ENCODE measurements at places on chromosomes 7 and 10.
A peak's percentile ranks its signal among the peaks of the same experiment; 100 is the strongest.

- no peak for DNase-seq
Measured at GRCh38 chr7:129864042-129864441, 88.7 kb downstream of the UBE2H start.

- DNase-seq, result peak; percentile 80
Measured at GRCh38 chr10:51832652-51833383, 133.4 kb upstream of the CSTF2T start.

DNA sequence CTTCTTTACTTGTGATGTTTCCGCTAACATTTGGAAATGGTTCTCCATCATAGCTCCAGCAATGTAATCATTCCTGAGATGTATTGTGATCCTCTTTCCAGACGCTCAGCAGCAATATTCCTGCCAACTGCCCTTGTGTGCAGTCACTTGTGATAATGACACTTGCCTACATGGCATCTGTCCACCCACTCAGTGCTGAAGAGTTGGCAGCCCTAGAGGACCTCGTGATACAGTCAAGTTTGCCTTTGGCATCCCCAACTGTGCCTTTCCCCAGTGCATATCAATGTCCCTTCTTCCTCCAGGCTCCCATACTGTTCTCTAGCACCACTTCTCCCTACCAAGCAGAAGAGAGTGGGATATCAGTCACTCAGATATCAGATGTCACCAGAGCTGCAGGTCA, 64.9 kb downstream of the MYOF start:
- no peak for DNase-seq

DNA sequence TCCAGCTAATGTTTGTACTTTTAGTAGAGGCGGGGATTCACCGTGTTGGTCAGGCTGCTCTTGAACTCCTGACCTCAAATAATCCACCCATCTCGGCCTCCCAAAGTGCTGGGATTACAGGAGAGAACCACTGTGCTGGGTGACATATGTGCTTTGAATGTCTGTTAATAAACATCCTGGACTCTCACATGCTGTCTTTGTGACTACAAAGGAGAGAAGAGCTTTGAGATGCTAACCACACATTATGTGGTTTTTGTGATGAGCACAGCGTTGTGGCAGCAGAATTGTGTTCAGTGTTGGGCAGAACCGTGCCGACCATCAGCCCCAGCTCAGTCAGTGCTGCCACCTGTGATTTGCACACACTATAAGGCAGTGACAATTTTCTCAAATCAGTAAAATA, 500.1 kb upstream of the KLF6 start:
- DNase-seq, result peak; percentile 28

DNA sequence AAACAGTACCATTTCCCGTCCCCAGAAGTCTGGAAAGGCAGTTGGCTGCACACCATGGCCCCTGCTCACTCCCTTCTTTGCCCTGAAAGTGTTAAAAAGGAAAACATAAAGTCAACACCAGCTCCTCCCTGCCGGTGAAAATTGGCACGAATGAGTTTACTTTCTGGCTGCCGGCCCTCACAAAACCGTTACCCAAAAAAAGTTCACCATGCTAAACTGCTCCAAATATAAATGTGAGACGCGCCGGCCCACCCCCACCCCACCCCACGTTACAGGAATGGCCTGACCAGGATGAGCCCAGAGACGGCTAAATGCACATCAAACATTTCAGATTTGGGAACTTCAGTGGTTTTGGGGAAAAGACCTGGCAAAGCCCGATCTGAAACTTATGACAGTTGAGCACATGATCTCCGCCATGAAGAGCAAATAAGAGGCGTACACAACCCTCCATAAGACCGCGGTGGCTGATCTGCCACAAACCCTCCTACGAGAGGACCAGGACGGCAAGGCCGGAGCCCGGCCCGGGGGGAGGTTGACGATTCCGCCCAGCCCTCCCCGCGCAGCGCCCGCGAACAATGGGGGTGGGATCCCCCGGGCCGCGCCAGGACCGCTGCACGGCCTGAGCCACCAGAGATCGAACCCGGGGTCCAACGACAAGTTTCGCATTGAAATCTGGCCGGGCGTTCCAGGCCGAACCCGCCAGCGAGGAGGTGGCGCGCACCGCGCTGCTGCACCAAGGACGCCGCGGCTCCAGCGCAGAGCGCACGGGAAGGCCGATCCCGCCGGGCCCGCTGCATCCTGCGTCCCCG, 952 bp downstream of the DIP2C start:
- DNase-seq, result no peak

GRCh38 chr10:80829562-80829961, 291.9 kb downstream of the SH2D4B start:
- DNase-seq, result no peak

DNA sequence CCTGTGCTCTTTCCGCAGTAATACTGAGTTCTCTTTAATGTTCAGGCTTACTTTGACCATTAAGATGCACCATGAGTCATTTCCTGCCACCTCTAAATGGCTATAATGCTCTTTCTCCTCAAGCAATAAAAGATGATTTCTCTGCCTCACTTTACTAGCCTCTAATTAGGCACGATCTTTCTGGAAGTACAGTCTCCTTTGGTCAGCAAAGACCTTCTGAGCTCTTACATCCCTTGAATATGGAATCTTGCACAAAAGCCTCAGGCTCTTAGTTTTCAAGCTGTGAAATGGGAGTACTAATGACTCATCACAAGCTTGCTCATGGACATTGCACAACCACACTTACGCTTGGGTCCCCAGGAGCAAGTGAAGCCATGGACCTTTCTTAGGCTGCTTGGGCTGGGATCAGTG, 85.9 kb downstream of the FRMD4A start:
- peak; percentile 74 for DNase-seq

DNA sequence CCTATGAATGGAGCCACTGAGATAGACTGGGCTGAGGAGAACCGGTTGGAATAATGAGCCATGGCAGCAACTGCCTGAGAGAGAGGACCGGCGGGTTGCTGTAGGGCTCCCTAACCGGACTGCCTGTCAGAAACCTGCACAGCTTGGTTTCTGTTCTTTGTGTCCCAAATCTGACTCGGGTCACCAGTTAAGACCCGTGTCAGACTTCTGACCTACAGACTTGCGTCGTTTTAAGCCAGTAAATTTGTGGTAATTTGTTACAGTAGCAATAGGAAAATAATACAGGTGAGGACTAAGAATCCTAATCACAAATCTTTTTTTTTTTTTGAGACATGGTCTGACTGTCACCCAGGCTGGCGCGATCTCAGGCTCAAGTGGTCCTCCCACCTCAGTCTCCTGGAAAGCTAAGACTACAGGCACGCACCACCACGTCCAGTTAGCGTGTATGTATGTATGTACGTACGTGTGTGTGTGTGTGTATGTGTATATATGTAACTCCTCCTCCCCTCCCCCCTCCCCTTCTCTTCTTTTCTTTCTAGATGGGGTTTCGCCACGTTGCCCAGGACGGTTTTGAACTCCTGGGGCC, 672 bp upstream of the DDX56 start:
- no peak for DNase-seq

DNA sequence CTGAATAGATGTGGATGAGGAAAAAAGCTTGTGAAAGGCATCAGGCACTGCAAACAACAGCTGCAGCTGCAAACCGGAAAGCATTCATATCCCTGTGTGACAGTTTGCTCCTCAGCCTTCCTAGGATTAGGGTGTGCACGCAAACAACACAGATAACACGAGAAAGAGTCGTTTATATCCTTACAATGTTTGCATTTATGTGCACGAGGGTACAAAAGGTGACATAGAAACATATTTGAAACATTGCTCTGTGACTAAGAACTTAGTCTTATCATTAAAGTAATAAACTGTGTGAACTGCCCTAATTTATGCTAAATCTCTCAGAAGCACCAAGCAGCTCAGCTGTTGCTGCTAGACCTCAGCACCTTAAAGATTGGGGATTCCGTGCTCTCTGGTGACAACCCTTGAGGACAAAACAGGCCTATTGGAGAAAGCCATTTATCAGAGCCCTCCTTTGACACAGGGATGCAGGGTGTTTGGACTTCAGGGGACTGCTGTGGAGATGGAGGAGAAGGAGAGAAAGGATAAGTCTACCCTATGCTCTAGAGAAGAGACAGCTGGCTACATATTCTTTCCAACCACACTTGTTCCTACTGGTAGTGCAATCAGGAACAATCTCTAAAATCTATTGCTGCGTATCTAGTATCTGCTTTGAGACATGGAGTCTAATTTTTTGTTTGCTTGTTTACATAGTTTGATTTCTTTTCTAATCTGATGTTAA, 176.2 kb downstream of the GNAT3 start:
- DNase-seq, result no peak

DNA sequence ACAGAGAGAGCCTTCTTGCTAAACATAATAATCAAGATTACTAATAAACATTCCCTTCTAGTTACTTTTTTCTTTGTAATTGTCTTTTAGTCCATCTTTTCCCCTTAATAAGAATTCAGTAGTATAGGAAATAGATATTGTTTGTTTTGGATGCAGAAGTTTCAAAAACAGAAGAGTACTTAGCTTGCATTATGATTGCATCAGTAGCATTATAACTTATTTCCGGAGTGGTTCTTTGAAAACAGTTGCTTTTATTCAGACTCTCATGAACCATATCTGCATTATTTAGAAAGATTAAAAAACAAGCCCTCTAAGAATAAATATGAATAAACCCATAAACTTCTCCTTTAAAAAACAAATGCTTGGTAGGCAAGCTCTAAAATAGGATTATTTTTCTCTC, 34.0 kb upstream of the DKK1 start:
- no peak for DNase-seq

- no peak for DNase-seq
Measured at GRCh38 chr10:11679946-11680345, 62.2 kb upstream of the ECHDC3 start.

GRCh38 chr7:128103498-128104107, 72.4 kb upstream of the LRRC4 start:
- no peak for DNase-seq

- peak; percentile 65 for DNase-seq
Measured at GRCh38 chr10:20598590-20598989, 298.5 kb downstream of the NEBL start.

DNA sequence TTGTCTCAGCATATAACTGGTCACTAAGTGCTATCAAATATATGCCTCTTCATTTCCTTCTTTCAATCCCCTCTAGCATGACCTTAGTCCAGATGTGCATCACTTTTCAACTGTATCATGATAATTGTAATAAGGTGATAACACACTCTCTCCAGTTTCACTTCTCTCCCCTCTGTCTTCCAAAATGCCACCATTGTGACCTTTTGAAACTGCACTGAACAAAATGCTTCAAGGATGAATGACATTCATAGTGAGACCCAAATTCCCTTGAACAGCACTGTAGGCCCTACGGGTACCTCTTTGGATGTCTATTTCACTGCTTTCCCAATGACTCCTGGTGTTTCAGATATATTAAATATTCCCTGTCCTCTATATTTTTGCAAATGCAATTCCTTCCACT, 224.8 kb downstream of the DNAJB9 start:
- no peak for DNase-seq

DNA sequence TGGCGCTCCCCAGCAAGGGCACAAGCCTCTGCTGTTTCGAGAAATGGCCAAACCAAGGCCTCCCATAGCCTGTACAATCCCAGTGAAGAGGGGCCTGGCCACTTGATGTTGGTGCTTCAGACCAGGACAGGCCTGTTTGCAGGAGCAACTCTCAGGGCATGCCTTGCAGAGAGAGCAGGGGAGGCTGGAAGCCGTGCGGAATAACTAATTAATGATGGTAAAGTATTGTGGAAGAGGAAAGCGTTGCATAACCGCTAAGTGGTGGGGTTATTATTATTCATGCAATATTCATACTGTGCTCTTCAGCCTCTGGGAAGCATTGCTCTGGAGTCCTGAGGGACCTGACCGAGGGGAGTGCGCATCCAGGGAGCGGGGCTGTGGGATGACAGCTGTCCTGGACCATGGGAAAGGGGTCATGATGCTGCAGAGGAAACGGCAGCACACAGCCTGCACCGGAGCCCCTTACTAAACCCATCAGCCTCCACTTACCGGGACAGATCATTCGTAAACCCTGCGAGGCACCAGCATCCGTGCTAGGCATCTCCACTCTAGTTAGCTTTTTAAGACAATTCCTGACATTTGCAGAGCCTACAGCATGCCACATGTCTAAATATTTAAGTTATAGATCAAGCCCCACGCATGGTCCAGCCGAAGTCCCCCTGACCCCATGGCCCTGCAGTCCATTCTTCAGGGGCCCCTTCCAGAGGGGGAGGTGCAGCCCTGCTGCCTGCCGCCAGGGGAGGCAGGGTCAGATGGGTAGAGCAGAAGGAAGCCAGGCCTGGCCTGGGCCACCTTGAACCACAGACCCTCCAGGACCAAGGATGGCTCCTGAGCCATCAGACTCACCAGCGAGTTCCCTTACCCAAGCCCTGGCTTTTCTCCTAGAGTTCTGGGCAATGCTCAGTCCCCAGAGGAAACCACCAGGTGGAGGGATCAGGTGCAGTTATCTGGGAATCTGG, 11.6 kb downstream of the TMEM273 start:
- no peak for DNase-seq

Measured in M059J (cell line).